Activated naive CD4-positive, alpha-beta T cell treated with Interleukin-2 at 50 U/mL for 16 hours (primary cell): ENCODE measurements at places on chromosomes 5 and 9.

- DNase-seq = no peak
Measured at GRCh38 chr5:102314328-102314727, 18.2 kb upstream of the SLCO4C1 start.

DNA sequence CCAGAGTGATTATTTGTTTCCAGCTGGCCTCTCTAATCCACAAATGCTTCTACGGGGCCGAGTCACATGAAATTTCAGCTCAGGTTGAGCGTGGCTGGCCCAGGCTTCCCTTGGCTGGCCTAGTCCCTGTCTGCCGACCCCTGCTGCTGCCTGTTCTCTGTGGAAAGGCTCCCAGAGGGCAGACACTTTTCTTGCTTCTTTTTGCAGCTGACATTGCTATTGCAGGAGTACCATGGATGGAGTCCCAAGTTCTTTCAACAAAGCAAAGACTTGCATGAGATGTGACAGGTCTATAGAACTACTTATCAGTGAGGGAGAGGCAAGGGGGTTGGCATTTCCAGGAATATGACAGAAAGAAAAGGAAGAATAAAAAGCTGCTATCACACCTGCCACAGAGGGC lies 287.4 kb upstream of the ARRDC3 start:
- no peak for DNase-seq

DNA sequence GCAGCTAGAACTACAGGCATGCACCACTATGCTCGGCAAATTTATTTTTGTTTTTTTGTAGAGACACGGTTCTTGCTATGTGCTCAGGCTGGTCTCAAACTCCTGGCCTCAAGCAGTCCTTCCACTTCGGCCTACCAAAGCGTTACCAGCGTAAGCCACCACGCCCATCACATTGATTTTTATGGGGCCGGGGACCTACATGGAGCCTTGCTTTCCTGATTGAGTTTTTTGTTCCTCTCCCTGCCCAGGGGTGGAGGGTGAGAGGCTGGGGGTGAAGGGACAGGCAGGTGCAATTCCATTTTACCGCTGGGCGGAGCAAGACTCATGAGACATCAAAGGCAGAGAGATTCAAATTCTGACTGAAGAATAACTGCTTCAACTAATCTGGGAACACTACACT lies 1.9 kb downstream of the ALDH1B1 start:
- DNase-seq = no peak

DNA sequence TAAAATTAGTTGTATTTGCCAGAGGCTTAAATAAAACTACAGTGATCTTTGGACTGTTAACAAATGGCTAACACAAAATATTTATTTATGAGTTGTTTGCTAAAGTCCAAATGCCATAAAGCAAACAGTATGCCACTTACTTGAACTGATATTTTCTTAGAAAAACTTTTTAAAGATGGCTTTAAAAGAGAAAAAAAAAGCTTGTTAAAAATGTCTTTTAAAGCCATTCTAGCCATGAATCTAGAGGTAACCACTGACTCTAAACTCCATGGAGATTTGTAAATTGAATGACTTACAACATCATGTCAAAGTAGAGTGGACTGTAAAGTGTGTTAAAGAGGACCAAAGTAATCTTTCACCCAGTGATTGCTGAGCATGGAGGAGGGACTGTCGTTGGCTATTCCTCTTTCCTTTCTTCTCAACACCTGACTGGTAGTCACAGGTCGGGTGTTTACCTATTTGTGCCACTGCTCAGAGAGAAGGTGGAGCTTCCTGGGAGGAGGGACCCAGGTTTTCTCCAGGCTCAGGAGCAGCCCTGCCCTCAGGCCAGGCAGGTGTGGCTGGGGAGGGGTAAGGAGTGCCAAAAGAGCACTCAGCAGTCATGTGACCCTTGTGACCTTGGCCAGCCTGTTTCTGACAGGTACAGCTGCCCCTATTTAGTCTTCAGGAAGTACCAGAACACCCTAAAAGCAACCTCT lies 69.1 kb upstream of the TJP2 start:
- DNase-seq = no peak

DNA sequence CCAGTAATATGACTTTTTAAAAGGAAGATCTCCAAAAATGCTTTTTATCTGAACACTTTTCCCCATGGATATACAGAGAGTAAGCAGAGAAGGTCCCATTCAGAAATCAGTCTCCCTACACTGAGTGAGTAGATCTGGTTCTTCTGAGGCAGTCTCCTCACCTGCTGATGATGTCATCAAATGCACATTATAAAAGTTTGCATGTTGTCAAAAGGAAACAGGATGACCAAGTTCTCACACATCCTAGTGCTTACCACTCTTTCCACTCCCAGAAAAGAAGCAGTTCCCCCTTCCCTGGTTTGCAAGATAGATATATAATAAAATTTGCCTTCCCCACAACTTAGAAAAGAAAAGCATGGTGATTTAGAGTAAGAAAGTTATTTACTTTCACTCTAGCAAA lies 180.5 kb downstream of the RAB3C start:
- no peak for DNase-seq

DNA sequence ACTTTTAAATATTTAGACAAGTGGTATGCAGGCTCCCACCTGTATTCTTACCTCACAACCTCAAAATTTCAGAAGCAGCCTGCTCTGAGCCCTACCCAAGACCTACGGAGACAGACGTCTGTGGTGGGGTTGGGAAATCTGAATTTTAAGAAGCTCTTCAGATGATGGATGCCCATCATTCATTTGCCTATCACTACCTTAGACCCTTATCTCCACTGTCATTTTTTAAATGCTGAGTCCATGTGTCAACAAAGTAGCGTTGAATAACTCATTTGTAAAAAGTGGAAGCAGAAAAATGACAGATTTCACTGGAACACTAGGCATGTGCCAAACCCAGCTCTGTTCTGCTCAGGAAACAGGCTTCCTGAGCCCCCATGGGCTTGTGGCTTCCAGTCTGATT lies 85.7 kb downstream of the PDE4D start:
- DNase-seq = no peak

DNA sequence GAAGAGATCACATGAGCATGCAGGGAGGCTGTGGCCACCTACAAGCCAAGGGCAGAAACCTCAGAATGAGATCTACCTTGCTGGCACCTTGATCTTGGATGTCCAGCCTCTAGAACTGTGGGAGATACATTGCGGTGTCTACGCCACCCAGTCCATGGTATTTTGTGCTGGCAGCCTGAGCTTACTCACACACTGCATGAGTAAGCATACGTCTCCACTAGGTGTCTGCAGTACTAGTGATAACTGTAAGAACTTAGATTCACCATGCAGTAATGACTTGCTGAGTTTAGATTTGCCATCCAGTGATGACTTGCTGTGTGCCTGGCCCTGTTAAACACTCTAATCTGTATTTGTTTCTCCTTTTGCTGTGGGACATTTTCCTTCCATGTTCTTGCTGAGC lies 417.7 kb downstream of the GADD45G start:
- no peak for DNase-seq

DNA sequence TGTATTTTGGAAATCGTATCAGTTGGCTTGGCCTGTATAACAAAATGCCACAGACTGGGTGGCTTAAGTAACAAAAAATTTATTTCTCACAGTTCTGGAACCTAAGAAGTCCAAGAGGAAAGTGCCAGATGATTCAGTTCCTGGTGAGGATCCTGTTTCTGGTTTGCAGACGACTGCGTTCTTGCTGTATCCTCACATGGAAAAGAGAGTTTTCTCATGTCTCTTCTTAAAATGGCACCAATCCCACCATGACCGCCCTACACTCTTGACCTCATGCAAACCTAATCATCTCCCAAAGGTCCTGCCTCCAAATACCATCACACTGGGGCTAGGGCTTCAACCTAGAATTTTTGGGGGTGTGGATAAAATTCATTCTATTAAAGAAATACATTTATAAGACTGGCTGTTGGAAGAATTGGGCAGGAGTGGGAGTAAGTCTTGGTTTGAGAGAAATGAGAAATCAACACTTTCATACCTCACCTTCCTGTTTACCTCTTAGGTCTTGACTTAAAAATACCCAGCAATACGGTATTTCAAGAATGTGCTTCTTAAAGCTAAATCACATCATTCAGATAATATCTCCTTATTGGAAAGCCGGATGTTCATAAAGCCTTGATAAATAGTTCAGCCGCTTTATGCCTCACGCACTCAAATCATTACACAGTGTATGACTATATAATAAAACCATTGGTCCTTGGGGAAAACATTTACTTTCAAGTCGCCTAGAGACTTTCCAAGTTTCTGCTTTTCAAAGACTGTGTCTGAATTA lies 28.7 kb downstream of the PTTG1 start:
- DNase-seq = no peak

- no peak for DNase-seq
Measured at GRCh38 chr9:86749894-86750255, 197.4 kb downstream of the GAS1 start.

DNA sequence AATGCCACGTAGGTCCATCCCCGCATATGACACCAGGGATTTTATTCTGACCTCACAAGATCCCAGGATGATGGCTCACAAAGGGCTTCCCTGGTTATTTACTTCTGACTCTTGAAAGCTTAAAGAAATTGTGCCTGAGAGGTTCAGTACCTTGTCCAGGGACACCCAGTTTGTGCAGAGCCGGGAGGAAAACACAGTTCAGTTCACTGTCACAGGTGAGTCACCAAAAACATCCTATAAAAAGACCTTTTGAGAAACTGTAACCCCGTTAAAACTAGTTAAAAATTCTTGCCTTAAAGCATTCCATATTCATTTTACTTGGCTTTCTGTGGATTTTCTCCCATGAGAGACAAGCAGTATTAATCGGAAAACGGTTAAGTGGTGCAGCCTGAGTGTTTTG lies 56.6 kb downstream of the ZNF510 start:
- DNase-seq = no peak

GRCh38 chr5:124199893-124200292 lies 546.5 kb downstream of the ZNF608 start:
- no peak for DNase-seq

GRCh38 chr9:81557452-81558090 lies 131.8 kb downstream of the TLE1 start:
- DNase-seq = no peak

GRCh38 chr5:170178814-170179213 lies 54.0 kb upstream of the C5orf58 start:
- DNase-seq = no peak

DNA sequence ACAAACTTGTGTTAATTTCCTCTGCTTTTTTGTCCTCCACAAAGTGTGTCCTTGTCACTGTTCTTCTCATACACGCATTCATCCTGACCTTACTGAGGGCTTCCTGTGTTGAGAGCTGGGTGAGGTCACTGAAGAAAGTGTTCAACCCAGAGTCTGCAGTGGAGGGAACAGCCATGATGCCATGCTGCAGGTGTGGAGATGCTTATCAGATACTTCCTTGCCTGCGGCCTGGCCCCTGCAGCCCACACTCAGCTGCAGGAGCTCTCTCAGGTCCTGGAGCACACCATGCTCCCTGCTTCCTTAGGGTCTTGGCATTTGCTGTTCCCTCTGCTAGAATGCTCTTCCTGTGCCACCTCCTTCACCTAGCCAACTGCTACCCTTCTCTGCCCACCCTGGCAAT lies 108.1 kb upstream of the SPRY4 start:
- DNase-seq = peak; percentile 46

DNA sequence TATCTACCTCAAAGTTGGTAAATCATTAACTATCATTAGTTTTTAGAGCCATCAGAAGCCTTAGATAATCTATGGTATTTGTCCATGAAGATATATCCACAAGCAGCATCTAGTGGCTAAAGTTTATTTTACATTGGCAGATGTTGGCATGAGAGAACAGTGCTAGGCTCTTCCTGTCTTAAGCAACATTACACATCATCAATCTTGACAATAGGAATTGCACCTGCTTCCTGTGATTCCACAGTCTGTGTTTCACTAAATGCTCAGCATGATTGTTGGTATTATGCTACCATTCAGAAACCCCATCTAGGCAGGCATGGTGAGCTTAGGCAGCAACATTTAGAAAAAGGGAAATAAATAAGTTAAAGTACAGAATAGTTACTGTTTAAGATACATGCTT lies 246.6 kb downstream of the SLCO4C1 start:
- DNase-seq = no peak

DNA sequence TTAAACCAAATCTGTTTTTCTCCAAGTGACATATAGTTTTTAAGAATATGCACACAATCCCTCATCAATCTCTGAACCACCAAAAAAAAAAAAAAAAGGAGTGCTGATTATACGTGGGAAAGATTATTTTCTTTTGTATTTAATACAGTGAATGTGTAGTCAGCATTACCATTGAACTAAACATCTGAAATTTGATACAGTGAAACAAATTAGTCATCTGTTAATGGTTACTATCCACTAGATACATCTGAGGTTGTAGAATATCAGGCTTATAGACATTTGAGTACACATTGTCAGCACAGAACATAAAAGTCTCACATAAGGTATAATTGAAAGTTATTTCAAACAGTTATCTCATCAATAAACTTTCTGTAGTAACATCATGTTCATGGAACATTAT lies 87.0 kb downstream of the SLF1 start:
- DNase-seq = no peak

DNA sequence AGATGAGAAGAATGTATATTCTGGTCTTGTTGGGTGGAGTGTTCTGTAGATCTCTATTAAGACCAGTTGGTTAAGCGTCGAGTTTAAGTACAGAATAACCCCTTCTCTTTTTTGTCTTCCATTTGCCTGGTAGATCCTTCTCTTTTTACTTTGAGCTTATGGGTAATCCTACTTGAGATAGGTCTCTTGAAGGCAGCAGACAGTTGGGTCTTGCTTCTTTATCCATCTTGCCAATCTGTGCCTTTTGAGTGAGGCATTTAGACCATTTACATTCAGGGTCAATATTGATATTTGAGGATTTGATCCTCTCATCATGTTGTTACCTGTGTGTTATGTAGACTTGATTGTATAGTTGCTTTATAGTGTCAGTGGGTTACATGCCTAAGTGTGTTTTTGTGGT lies 152.7 kb downstream of the CWC27 start:
- DNase-seq = no peak

- no peak for DNase-seq
Measured at GRCh38 chr5:112929336-112930081, 7.5 kb upstream of the REEP5 start.

DNA sequence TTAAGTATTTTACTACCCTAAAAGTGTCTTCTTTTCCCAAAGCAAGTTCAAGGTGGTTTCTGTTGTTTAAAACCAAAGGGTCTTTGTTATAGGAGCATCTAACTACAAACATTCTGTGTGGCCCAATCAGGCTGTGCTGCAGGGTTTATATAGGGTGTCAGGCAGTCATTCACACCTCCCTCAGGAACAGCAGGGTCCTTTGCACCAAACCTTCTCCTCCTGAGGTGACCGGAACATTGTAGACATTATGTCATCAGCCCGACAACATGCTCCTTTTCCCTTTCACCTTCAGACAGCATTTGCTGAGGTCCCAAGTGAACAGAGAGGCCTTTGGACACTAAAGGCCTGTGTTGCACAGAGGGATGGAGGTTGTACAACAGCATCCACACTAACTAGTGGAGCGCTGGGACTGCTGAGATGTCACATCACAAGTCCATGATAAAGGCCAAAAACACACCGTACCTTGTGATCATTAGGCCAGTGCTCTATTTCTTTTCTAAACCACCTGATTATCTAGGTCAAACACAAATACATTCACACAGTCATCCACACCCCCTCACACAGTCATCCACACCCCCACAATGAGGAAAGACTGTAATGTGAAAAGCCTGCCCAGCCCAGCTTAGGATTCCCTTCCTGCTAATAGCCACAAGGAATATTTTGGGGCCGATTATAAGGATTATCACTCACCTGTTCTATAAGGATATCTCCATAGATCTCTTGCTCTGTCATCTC lies 123.8 kb upstream of the VLDLR start:
- no peak for DNase-seq

GRCh38 chr5:140041492-140042392 lies 1.4 kb downstream of the NRG2 start:
- DNase-seq = no peak
